Activated CD4-positive, alpha-beta T cell treated with anti-CD3 and anti-CD28 coated beads for 24 hours (primary cell): ENCODE measurements at places on chromosomes 3 and 15.

DNA sequence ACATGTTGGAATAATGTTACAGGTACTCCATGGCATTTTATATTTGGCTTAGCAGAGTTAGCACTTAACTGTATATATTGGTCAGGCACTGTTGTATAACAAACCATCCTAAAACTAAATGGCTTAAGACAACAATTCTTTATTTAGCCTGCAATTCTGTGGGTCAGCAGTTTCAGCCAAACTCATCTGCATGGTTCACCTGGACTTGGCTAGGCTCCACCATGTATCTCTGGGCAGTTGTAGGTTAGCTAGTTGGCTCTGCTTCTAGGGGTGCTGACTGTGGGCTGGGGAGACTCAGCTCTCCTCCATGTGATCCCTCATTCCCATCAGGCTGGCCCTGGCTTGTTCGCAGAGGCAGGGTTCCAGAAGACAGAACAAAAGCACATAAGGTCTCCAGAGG is 34.4 kb downstream of the RARB start:
- DNase-seq, result no peak

DNA sequence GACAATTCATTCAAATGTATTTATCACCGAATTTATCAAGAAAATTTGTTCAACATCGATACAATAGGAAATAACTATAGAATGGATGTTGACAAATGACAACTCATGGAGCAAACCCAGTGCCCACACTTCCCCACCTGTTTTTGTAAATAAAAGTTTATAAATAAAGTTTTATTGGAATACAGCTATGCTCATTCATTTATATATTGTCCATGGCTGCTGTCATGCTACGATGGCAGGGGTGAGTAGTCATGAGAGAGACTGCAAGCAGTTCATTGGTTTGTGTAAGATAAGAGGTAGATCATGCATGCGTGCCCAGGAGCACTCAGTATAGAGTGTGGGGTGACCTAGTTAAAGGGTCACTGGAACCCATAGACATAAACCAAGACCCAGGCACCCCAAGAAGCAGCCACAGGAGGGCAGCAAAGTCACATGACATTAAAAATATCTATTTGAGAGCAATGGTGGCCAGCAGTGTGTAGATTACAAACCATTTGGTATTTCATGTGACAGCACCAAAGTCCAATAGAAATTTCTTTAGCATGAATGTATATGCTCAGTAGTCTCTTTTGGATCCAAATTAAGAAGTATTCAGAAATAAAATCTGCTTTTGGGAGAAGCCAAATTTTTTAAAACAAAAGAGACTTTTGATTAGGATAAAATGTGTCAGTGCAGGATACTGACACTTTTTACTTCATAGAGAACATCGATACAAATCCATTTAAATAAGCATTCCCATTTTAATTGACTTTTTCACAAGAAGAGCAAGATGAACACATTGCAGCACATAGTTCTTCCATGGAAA is 794.8 kb downstream of the MCTP2 start:
- DNase-seq, result no peak

- DNase-seq, result no peak
These were observed 143.6 kb upstream of the GOLIM4 start for GRCh38 chr3:168239287-168239686.

GRCh38 chr3:182837855-182838454 is 44.7 kb downstream of the ATP11B start:
- no peak for DNase-seq

GRCh38 chr15:82139823-82140268 is 94.0 kb upstream of the MEX3B start:
- DNase-seq, result no peak

DNA sequence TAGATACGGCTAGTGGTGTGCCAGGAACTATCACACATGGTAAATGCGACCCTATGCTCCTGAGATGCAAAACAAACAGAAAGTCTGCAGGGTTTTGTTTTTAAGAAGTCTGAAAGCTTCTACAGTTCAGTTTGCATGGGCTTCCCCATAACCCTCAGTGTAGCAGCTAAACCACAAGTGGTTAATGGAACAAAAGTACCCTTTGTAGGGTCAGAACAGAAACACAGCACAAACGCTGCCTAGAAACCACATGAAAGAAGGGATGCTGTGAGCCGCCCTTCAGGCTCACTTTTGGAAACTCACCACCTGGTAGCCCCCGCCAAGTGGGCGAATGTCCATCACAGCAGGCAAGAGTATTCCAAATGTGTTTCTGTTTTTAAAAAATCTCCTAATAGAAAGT is 46.2 kb downstream of the CTDSPL start:
- no peak for DNase-seq

DNA sequence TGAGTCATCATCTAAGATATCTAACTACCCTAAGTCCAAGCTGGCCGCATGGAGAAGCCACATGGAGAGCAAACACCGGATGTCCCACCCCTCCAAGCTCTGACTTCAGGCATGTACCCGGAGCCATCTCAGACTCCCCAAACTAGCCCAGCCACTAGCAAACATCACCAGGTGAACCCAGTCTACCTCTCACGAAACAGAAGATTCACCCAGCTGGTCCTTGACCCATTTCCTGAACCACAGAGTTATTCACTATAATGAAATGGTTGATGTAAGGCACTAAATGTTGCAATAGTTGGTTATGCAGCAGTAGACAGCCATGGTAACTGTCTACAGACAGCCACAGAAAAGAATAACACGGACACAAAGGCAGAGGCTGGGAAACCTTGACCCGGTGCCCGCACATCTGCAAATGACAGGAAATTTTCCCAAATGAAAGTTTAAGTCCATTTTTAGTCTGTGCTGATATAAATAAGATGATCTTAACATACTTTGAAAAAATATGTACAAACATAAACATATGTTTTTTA is 265.5 kb upstream of the ATP10A start:
- no peak for DNase-seq

GRCh38 chr15:88378188-88378637 is 89.0 kb downstream of the MRPL46 start:
- DNase-seq, result no peak

DNA sequence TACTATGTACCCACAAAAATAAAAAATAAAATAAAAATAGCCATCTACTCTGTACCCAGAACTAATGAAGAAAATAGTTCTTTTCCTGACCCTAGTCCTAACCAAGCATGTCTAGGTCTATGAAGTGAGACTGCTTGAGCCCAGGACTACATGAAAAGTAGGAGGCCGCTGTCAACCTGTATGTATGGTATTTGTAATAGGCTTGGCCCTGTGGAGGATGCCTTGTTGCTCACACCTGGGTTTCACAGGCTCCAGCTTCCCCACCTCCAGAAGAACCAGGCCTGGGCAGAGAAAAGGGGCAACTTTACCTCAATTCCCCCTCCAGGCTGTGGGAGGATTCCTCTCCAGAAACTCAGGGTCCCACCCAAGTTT is 6.8 kb upstream of the PKM start:
- no peak for DNase-seq

GRCh38 chr15:85889956-85890619 is 95.4 kb upstream of the KLHL25 start:
- DNase-seq, result no peak

- no peak for DNase-seq
These were observed 748.3 kb upstream of the NECTIN3 start for GRCh38 chr3:110323349-110323748.

DNA sequence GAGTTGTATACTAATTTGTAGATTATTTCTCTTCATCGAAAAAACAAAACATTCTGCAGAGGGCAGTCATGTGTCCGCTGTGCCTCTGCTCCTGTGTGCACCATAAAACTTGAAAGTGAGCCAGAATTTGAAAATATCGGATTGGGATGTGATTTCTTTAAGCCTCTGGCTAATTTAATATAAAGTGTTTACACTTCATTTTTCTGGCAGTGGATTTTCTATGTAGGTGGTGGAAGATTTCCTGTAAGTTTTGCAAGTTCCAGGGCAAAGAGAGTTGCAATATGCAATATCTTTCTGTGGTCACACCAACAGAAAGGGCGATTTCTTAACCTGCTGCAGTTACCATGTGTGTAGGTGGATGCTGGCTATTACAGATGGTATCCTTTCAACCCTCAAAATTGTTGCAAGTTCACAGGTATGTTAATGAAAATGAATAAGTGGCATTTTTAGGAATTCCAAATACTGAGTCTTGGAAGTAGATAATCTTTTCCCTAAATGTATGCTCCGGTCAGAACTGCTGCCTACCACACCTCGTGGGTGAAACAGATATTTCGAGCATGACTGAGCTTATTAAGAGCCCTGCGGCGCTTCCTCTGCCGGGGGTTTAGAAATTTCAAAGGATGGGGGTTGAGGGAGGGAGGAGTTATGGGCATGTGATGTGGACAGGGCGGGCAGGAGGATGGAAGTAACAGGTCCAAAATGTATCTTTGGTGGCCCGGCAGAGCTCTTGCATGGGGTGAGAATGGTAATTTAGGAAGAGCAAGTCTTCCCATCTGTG is 134.0 kb downstream of the PGPEP1L start:
- DNase-seq, result no peak
